ENCODE measurements at places on chromosomes 12 and 14.
A peak's percentile ranks its signal among the peaks of the same experiment; 100 is the strongest.

DNA sequence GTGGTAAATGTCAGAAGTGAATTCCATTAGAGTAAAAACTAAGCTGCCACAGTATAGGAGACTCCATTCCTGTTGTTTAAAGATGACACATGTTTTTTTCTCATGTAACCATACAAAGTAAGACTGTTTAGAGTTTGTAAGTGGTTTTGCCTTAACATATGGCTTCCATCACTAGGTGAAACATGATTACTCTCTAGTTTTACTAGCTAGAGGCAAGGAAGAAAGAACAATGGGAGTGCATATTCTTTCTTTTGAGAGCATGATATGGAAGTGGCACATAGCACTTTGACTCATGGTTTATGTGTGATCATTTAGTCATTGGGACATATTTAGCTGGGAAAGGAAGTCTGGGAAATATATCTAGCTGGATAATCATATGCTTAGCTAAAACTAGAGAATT is 7.7 kb downstream of the ATF7IP start:
- peak; percentile 44 for DNase-seq

DNA sequence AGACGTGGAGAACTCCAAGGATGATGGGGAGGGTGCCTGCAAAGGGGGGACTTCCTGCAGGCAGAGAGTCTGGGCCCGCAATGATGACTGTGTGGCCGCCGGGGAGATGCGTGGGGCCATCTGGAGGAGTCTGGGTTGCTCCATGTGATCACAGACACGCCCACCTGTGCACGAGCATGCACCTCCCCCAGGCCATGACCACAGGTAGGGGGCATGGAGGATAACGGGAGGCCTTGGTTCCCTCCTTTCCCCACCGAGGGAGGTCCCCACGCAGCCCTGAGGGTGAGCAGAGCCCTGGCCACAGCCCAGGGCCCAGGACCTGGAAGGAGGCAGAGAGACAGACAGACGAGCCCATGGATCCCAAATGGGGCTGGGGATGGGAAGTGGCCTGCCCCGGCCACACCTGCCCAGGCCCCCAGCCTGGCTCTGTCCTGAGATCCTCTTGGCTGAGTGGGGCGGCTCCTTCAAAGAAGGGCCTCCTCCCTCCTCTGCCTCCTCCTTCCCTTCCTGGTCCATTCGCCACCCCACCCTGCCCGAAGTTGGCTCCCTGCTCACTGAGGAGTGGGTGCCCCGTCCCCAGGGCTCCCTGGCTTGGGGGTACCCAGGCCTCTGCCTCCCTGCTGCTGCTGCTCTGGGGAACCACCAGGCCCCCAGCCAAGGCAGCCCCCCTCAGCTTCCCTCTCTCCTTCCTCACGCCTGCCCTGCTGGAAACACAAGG is 138.2 kb downstream of the CALM1 start:
- DNase-seq: no peak

DNA sequence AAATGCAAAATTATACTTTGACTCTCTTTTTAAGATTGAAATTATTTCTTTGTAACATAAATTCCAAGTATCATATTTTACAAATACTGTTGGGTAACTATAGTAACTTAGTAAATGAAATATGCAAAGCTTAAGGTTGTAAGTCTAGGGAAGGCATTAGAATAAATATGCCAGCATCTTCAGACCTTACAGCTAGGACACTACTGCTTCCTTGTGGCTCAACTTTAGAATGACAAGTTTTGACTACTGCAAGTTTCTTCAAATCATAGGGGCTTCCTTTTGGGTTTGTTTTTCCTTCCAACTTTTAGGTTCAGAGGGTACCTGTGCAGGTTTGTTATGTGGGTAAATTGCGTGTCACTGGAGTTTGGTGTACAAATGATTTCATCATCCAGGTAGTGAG is 17.7 kb upstream of the ANP32D start:
- DNase-seq: peak; percentile 5

GRCh38 chr12:82207556-82207955 is 150.6 kb downstream of the CCDC59 start:
- DNase-seq: no peak

- no peak for DNase-seq
Observed at GRCh38 chr12:111275308-111275707, 93.6 kb downstream of the PHETA1 start.
